ENCODE measurements at places on chromosomes 7 and 10.

DNA sequence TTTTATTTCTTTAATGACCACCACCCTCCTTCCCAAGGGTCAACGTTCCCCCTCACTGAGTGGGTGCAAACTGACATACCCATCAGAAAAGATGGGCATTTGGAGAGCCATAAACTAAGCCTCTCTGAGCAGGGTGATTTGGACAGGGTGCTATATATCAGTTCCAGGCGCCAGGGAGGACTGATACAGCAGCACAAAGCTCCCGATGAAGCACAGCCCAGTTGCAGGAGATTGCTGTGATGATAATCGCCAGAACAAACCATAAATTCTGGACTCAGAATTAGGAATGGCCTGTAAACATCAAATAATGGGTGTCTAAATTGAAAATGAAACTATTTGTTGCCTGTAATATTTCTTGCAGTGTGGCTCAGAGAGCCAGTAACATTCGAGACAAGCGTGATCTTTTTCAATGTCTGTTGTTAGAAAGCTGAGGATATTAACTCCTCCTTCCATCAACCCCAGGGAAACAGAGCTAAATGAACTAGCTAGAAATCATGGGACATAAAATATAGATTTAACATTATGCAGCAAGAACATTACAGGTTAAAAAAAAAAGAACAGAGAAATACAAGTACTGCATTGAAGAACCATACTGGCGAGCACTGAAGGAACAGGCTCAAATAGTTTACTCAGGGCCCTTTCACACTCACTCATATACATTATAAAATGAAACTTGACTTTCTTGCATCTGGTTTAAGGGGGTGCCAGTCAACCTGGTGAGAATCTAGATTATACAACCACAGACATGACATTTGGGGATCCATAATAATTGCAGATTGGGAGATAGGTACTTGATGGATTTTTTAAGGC, 137.5 kb upstream of the LRRTM3 start:
- DNase-seq = no peak

- DNase-seq = no peak
These were observed 194.2 kb downstream of the SNX13 start for GRCh38 chr7:17746020-17746530.

- no peak for DNase-seq
These were observed 23.0 kb downstream of the DENND11 start for GRCh38 chr7:141679014-141679413.

DNA sequence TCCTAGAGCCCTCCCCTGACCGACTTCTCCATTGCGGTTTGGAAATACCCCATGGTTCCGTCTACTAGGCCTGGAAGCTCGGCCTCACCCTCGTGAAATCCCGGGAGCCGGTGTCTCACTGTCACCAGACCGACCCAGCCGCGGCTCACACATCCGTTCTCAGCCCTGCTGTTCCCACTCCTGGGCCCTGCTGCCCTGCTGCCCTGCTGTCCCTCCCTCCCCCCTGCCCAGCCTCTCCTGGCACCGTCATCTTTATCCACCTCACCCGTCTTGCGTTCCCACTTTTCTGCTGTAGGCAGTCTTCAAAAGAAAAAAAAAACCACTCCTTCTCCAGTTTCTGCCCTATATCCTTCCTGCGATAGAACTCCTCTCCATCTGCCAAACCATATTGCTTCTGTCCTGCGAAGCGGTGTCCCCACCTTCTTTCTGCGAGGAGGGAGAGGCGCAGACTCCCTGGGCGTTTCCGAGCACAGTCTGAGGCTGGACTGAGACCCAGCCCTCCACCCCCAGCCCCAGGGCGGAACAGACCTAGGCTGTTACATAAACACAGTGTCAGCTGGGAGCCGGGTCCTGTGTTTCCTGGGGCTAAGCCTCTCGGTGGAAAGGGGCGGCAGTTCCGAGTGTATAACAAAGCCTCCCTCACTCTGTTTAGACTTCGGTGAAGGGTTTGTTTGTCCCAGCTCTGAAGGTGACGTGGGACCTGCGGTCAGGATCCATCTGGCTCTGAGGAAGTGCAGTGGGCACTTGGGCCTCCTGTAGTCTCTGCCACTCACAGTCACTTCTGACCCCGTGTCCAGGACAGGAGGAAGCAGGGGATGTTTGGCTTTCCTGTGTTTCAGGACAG, 2.8 kb downstream of the AGAP3 start:
- DNase-seq = no peak

- no peak for DNase-seq
These were observed 24.1 kb upstream of the ABCC2 start for GRCh38 chr10:99758211-99758891.

DNA sequence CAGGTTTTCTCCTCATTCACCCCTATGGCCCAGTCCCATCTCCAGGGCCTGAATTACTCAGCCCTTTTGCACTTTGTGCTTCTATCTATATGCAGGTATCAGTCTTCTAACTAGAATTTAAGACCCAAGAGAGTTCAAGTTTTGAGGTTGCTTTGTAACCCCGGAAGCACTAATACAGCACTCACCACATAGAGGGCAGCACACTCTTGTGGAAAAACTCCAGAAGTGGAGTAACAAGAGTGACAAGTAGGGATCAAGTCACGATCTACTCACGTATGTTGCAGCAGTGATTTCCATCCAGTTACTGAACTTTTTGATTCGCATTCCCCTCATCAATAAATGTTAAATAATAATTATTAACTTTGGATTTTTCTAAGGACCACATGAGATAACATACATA, 151.0 kb downstream of the CHCHD3 start:
- no peak for DNase-seq

- no peak for DNase-seq
These were observed 148.7 kb upstream of the ITGB1 start for GRCh38 chr10:33106767-33107166.

GRCh38 chr7:73999664-74000435, 28.1 kb upstream of the ELN start:
- DNase-seq = no peak
